ENCODE measurements at places on chromosomes 7 and 10. TPM values are rescaled to one million over a fixed set of nuclear protein-coding genes. Genes with fewer than 3 reads are reported as not detected.

DNAH11 gene
- not detected for total RNA-seq

MACROH2A2 gene
- 22.9 TPM for total RNA-seq

OPN4 gene
- not detected for total RNA-seq

TBXAS1 gene
- 2.5 TPM for total RNA-seq

CPN1 gene
- total RNA-seq = not detected

- H3K36me3 ChIP-seq = peaks cover 2% of the 10 kb centered on the region
- H3K27me3 ChIP-seq = no peaks in the 10 kb centered on the region
- H3K27ac ChIP-seq = peak overlapping the region; percentile 96
- no peak for DNase-seq
- peak overlapping the region; percentile 95 for H3K4me3 ChIP-seq
Measured at GRCh38 chr7:90596671-90597562, 796 bp downstream of the CDK14 start.

- H3K27ac ChIP-seq = no peak overlapping the region
- H3K4me3 ChIP-seq = no peak overlapping the region
- no peaks in the 10 kb centered on the region for H3K36me3 ChIP-seq
- H3K27me3 ChIP-seq = peaks cover 8% of the 10 kb centered on the region
- peaks cover 5% of the 10 kb centered on the region for H3K4me1 ChIP-seq
- DNase-seq = no peak
Measured at GRCh38 chr10:48796713-48797245, 112.1 kb downstream of the WDFY4 start.

DNA sequence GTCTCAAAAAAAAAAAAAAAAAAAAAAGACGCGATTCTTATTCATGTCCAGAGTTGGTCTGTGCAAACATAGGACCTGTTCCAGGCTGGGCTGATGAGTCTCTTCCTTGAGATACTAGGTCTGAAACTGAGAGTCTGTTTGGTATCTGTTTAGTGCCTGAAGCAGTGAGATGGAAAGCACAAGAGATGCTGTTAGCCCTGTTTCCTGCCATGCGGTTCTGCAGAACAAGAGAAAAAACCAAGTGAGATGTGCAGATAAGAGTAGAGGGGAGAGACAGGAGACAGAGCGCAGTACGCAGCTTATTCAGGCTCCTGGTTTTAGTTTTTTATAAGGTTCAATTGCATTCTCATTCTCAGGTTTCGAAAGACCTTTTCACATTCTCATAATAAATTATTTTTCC lies 85.8 kb upstream of the PRKCQ start:
- no peak overlapping the region for H3K27ac ChIP-seq
- no peaks in the 10 kb centered on the region for H3K4me1 ChIP-seq
- peaks cover 20% of the 10 kb centered on the region for H3K27me3 ChIP-seq
- DNase-seq = no peak

DNA sequence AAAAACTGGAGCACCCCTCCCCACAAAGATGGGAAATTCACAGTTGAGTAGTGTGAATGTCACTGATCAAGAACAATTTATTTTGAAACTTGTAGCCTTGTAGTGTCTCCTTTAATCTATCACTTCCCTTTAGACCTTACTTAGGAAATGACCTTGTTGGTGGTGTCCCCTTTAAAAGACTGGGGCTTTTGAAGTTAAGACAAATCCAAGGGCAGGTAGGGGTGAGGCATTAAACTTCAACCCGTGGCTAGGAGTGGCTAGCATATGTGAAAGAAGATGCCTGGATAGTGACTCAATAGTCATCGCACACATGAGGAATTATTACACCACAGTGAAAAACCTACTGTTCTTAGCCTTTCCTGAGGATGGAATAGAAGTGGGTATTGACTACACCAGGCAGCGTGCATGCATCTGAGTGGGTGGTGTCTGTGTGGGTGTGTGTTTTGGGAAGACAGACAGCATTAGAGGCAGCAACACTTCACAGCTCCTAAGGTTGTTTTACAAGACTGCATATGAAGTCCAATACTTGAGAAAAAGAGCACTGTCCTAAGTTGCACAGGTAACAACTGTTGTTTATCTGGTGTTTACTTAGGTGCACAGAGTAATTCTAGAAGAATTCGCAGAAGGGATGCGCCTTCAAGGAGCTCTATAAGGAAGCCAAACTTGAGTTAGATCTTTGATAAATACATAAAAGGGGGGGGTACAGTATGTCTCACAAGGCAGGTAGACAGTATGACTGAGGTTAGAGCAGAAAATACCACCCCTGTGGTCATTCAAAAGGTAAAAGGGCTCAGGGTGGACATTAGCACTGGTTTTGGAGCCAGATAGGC lies 32.9 kb downstream of the ABLIM1 start:
- H3K4me3 ChIP-seq = no peak overlapping the region
- DNase-seq = no peak
- no peak overlapping the region for H3K27ac ChIP-seq
- peaks cover 45% of the 10 kb centered on the region for H3K4me1 ChIP-seq

- no peak overlapping the region for H3K27ac ChIP-seq
- peaks cover 34% of the 10 kb centered on the region for H3K4me1 ChIP-seq
- peaks cover 12% of the 10 kb centered on the region for H3K36me3 ChIP-seq
Measured at GRCh38 chr10:73873838-73874215, 528 bp downstream of the CAMK2G start.

- no peak for DNase-seq
- no peak overlapping the region for H3K4me3 ChIP-seq
- peaks cover 1% of the 10 kb centered on the region for H3K36me3 ChIP-seq
- no peaks in the 10 kb centered on the region for H3K4me1 ChIP-seq
- no peak overlapping the region for H3K27ac ChIP-seq
Measured at GRCh38 chr10:29409241-29410054, 120.6 kb downstream of the LYZL1 start.

- no peak for DNase-seq
- no peak overlapping the region for H3K4me3 ChIP-seq
- H3K27me3 ChIP-seq = no peaks in the 10 kb centered on the region
Measured at GRCh38 chr10:89526358-89526757, 9.0 kb downstream of the SLC16A12 start.

- H3K4me3 ChIP-seq = no peak overlapping the region
- H3K36me3 ChIP-seq = no peaks in the 10 kb centered on the region
- H3K4me1 ChIP-seq = no peaks in the 10 kb centered on the region
- H3K27ac ChIP-seq = no peak overlapping the region
- H3K27me3 ChIP-seq = no peaks in the 10 kb centered on the region
- no peak for DNase-seq
Measured at GRCh38 chr10:33618196-33618595, 283.7 kb upstream of the NRP1 start.

GRCh38 chr7:102856036-102856435 lies 56.8 kb upstream of the LRRC17 start:
- H3K27me3 ChIP-seq = no peaks in the 10 kb centered on the region
- no peak overlapping the region for H3K4me3 ChIP-seq
- H3K36me3 ChIP-seq = no peaks in the 10 kb centered on the region

DNA sequence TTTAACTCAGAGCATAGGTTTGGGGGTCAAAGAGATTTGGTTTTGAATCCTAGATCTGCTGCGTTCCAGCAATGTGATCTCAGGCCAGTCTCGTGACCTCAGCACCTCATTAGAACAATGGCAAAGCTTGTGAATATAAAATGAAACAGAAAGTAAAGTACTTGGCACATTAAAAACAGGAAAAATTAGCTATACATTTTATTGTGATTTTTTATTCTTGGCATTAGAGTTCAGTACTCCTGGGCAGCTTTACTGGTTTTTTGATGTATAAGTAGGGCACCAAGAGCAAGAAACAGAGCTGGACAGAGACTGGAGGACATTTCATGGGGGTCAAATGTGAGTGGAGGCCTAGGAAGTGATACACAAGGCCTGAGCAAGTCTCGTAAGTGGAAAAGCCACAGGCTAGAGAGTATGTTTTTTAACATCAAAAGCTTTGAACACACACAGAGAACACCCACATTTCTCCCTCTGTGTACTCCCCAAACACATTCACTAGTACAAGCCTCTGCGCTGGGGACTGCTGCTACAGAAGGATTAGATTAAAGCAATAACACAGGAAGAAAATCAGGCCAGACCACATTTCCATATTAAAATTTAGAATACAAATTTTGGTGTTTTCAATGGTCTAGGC lies 157.2 kb upstream of the SLC25A13 start:
- H3K36me3 ChIP-seq = no peaks in the 10 kb centered on the region
- H3K4me3 ChIP-seq = no peak overlapping the region
- DNase-seq = no peak

- H3K27ac ChIP-seq = peak overlapping the region; percentile 70
- DNase-seq = no peak
- H3K36me3 ChIP-seq = no peaks in the 10 kb centered on the region
- H3K27me3 ChIP-seq = no peaks in the 10 kb centered on the region
Measured at GRCh38 chr7:54946271-54946670, 72.5 kb upstream of the EGFR start.

- peak overlapping the region; percentile 91 for H3K27ac ChIP-seq
- peak overlapping the region; percentile 23 for H3K4me3 ChIP-seq
- H3K4me1 ChIP-seq = peaks cover 76% of the 10 kb centered on the region
- H3K27me3 ChIP-seq = no peaks in the 10 kb centered on the region
- no peak for DNase-seq
- no peaks in the 10 kb centered on the region for H3K36me3 ChIP-seq
Measured at GRCh38 chr7:74023092-74023536, 4.9 kb upstream of the ELN start.

- H3K27me3 ChIP-seq = no peaks in the 10 kb centered on the region
- H3K4me1 ChIP-seq = peaks cover 35% of the 10 kb centered on the region
Measured at GRCh38 chr7:138887085-138887710, 89.2 kb upstream of the ATP6V0A4 start.

DNA sequence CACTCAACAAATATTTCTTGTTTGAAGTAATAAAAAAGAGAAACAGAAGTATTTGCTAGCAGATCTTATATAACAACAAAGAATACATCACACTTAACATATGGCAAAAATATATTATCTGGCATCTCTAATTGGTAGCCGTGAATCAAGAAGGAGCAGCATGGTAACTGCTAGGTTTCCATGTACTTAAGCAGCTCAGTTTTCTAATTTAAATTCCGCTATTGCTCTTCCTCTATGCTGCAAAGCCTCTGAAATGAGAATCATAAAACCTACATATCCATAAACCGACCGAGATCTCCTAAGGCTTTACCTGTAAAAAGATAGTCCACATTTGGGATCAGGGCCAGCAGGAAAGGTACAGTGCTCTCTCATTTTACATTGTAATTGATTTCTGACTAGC lies 76.6 kb upstream of the PTPRZ1 start:
- H3K4me1 ChIP-seq = no peaks in the 10 kb centered on the region
- peaks cover 1% of the 10 kb centered on the region for H3K27me3 ChIP-seq
- no peak overlapping the region for H3K4me3 ChIP-seq
- no peak for DNase-seq

DNA sequence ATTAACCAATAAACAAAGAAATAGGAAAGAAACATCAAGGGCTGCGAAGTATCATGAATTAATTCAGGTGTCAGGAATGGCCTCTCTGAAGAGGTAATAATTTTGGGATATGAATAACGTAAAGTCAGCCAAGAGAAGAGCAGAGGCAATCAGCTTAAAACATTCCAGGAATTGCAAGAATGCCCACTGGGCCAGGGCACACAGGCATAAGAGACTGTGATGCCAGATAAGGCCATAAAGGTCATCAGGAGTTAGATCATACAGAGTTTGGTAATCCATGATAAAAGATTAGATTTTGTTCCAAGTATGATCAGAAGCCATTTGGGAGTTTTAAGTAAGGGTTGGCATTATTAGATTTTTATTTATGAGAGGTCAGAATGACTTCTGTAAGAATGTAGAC lies 53.2 kb upstream of the ABCB4 start:
- no peaks in the 10 kb centered on the region for H3K4me1 ChIP-seq
- H3K4me3 ChIP-seq = no peak overlapping the region
- peaks cover 3% of the 10 kb centered on the region for H3K27me3 ChIP-seq
- no peak for DNase-seq
- H3K36me3 ChIP-seq = no peaks in the 10 kb centered on the region

DNA sequence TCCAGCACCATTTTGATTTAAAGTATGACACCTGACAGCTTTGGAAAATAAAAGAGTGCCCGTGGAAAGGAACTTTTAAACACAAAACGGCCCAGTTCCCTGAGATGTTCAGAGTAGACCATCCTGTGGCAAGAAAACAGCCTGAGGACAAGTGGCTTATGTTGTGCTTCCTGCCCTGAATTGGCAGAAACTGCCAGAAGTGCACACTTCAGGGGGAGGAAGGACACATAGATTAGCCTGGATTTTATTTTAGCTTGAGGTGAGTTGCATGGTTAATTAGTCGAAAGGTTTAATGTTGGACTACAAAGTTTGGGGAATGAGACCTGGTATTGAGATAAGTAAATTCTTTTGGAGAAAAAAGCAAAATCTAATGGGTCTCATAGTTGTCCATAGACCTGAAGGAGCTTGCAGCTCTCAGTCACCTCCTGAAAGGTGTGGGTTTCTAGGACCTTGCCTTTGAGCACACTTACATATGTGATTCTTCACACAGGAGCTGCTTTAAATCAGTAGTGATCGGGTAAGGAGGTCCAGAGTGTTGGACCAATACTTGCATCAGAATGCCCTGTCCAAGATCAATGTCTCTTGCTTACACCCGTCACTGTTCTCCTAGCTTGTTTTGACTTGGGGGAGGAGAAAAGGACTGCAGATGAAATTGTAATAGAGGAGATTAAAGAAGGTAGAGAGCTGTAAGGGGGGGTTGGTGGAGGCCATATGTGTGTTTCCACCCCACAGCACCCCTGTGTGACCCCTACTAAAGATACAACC lies 4.9 kb downstream of the ITIH2 start:
- H3K4me1 ChIP-seq = peaks cover 5% of the 10 kb centered on the region
- no peaks in the 10 kb centered on the region for H3K36me3 ChIP-seq
- DNase-seq = no peak
- peaks cover 19% of the 10 kb centered on the region for H3K27me3 ChIP-seq
- no peak overlapping the region for H3K4me3 ChIP-seq
